ENCODE measurements at places on chromosomes 3 and 15.

GRCh38 chr3:81245043-81245442 is 516.4 kb downstream of the GBE1 start:
- no peak for DNase-seq

GRCh38 chr15:77097248-77097721 is 26.4 kb upstream of the TSPAN3 start:
- DNase-seq, result peak; percentile 27

DNA sequence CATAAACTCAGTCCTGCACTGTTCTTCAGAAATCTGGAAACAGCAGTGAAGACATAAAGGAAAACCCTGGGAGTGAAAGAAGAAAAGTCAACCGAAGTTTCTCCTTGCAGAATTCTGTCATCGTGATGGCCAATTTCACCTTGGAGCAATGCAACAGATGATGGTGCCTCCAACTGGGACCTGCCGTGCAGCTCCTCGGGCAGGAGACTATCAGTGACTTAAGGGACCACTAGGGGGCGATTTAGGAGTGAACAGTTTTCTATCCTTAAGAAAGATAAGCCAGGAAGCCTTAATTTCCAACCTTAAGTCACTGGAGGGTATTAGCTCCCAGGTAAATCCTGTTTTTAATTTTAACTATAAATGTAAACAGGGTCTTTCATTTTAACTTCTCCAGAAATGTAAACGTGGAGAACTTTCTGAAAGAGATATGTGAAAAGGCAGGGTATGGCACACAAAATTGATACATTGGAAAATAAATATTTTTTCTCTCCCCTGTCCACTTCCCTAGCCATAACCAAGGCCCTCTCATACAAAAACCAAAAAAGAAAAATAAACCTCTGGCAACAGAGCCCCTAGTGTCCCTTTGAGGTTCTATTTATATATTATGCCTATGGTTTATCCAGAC is 116.3 kb downstream of the PDZRN3 start:
- DNase-seq, result peak; percentile 83

- no peak for DNase-seq
Measured at GRCh38 chr3:14699643-14700042, 24.7 kb downstream of the C3orf20 start.

GRCh38 chr3:55333046-55333445 is 154.1 kb downstream of the WNT5A start:
- no peak for DNase-seq

DNA sequence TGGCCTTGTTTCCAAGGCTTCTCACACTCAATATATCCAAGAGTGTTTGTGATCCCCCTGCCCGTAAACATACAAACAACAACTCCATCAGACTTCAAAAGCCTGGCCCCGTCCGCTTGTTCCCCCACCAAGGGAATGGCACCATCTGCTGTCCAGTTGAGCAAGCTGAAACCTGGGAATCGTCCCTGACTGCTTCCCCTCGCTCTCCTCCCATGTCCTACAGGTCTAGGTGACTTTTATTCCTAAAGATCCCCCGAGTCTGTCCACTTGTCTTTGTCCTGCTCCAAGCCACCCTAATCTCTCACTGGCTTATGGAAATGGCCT is 27.9 kb upstream of the FAM174B start:
- peak; percentile 77 for DNase-seq

DNA sequence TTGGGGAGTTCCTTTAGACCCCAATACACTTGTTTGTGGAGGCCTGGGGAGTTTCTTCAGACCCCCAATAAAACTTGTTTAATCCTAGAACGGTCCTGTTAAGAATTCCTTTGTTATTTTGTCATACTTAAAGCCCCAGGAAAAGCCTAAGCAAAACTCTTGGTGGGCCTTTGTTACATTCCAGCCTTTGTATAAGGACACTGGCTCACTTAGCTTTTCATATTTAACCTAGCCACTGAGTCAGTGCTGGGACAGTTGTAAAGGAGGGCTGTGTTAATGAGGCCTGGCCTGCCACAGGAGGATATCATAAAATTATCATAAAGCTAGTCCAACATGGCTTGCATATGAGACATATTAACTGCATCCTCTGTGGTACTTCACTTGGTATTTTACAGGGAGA is 760.1 kb downstream of the ZNF385D start:
- no peak for DNase-seq

GRCh38 chr3:137925080-137925479 is 84.9 kb upstream of the CLDN18 start:
- DNase-seq, result no peak

DNA sequence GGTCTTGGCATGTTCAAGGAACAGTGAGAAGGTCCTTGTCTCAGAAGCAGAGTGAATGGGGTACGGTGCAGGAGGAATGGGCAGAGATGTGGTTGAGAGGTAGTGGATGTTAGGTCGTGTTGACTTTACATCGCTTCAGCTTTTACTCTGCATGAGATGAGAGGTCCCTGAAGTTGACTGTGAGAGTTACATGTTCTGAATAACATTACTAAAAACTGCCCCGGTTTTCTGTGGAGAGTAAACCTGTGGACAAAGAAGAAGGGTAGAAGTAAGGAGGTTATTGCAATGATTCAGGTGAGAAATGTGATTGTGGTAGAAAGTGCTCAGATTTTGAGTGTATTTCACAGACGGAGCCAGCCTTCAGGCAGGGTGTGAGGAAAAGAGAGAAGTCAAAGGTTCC is 105.6 kb downstream of the ARNT2 start:
- no peak for DNase-seq

DNA sequence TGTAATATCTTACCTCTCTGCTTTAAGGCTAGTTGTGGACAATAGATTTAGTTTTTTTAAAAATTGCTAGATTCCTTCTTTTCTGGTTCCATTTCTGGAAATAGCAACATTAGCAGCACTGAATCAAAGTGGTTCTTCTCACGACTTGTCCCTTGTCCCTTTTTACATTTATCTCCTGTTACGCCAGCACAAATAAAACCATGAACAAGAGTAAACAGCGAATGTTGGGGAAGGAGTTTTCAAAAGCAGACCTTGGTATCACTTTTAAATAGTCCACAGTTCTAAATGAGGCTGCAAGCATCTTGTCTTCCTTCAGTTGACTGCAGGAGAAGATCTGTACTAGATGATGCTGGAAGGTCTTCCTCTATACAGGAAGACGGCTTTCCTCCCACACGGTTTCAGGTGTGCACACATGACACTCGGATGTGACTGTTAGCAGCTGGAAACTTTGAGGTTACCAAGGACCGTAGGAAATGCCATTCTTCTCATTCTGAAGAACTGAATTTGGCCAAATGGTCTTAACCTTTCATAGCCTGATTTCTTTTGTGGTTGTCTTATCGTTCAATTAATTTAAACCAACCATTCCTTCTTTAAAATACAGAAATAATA is 251.0 kb upstream of the ICE2 start:
- no peak for DNase-seq

- DNase-seq, result peak; percentile 9
Measured at GRCh38 chr3:132161608-132162007, 126.8 kb upstream of the CPNE4 start.

- DNase-seq, result peak; percentile 22
Measured at GRCh38 chr3:30548600-30548999, 57.8 kb upstream of the TGFBR2 start.

- DNase-seq, result no peak
Measured at GRCh38 chr3:191975936-191976335, 515.0 kb downstream of the PYDC2 start.

DNA sequence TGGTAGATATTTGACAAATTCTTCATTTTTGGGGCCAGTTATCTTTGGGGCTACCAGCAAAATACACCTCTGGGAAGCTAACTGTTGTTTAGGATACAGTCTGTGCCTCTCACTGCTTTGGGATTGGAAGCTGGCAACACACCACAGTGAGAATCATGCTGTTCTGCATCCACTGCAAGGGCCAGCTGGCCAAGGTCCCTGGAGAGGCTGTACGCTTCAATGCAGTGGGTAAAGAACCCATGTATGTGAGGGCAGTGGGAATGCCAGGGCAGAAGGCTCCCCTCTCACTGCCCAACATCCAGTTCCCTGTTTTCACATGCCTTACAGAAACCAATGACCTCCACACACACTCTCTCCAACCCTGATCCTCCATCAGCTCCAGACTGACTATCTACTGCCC is 20.1 kb downstream of the ZDHHC3 start:
- DNase-seq, result no peak

- peak; percentile 80 for DNase-seq
Measured at GRCh38 chr3:50674349-50675178, at the start of gene DOCK3. TSS of gene DOCK3 (plus strand) at chr3:50674927. CDS start at chr3:50675264, 337 bp downstream.

DNA sequence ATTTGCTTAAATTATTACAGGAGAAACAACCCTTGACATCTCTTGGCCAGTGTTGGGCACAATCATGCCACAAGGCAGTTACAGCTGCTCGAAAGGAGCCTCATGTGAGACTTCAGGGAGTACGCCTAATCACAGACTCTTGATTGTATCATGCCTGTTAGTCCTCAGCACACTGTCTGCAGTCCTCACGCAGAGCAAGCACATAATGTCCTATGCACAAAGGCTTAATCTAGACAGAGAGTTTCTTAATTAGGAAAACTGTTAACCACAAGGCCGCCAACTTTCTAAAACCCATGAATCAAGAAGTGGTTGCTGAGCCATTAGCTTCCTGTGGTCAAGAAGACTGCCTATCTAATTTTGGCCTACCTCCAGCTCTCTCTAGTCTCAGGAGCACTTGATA is 172.0 kb downstream of the UNC13C start:
- peak; percentile 96 for DNase-seq

GRCh38 chr15:62445244-62445643 is 280.2 kb upstream of the C2CD4B start:
- DNase-seq, result no peak

- no peak for DNase-seq
Measured at GRCh38 chr3:197675951-197676350, 60.8 kb downstream of the RUBCN start.

GRCh38 chr3:107103786-107104185 is 273.5 kb upstream of the CCDC54 start:
- no peak for DNase-seq

GRCh38 chr3:121998030-121998580 is 23.9 kb downstream of the ILDR1 start:
- peak; percentile 80 for DNase-seq

GRCh38 chr15:90851940-90852339 is 16.4 kb upstream of the FURIN start:
- no peak for DNase-seq

GRCh38 chr3:153150991-153151390 is 11.0 kb upstream of the RAP2B start:
- peak; percentile 34 for DNase-seq

GRCh38 chr3:127929818-127930413 is 14.9 kb downstream of the KBTBD12 start:
- peak; percentile 27 for DNase-seq

- DNase-seq, result no peak
Measured at GRCh38 chr3:195907684-195907933, 742 bp downstream of the TNK2 start.

GRCh38 chr3:157297328-157297915 is 137.5 kb upstream of the CCNL1 start:
- no peak for DNase-seq

DNA sequence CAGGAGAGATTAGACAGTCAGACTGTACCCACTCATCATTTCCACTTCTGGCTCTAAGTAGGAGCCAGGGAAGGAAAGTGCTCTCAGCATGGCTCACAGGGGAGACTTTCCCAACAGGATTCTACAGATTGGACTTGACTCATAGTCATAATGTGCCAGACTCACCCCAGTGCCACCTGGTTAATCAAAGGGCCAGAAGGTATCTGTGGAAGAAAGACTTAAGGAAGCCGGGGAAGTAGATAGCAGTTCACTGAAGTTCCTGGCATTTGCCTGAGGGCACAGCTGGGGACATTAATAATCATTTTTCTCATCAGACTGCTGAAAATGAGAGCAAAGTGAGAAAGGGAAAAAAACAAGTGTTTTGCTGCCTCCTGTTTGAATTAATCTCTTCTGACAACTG is 717.5 kb downstream of the TUSC7 start:
- DNase-seq, result no peak

DNA sequence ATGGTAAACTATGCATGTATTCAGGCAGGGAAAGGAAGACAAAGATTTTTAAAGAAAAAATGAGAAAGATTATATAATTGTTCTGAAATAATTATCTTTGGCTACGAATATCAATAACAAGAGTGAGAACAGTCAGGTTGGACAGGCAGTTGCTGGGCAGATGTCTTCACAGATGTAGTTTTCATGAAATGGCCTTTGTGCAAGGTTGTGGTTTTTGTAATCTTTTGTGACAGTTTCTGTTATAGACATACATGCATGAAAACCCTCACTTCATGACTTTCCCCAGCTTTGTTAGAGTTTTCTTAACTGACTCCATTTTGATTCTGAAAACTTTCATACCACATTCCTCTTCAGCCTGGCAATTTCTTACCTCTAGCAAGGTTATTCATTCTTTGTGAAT is 34.9 kb upstream of the SLC25A36 start:
- DNase-seq, result peak; percentile 57

GRCh38 chr15:81098861-81099651 is 35.0 kb upstream of the CFAP161 start:
- DNase-seq, result peak; percentile 96

- no peak for DNase-seq
Measured at GRCh38 chr15:98923171-98923570, 84.4 kb downstream of the PGPEP1L start.

- no peak for DNase-seq
Measured at GRCh38 chr3:120820748-120821147, 78.2 kb downstream of the GTF2E1 start.

GRCh38 chr15:80585544-80586018 is 109.5 kb upstream of the ABHD17C start:
- no peak for DNase-seq

DNA sequence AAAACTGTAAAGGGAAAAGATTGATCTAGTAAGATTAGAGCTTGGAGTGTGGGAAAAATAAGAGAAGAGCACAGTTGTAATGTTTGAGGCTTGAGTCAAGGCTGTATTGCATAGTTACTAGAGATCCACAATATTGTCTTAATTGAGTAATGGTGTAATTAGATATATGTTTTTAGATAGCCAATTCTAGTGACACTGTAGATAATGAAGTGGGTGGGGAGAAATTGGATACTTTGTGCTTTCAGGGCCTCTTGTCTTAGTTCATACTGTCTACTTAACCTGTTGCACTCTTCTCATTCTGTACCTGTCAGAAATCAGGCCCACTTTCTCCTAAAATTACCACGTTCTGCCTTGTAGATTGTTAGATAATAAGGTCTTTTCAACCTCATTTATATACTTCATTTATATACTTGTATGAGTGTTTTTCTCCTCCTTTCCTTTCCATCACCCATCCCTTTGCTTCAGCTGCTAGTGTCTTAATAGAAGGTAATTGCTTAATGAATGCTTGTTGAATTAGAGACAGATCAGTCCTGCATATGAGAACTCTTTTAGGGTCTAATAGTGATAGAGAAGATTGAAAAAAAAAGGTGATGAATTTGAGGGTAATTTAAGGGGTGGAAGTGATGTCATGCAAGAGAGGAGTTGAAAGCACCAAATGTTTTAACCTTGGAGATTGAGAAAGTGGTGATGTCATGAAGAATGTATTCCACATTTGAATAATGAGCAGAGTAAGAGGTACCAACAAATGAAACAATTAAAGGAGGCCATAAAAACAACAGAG is 32.0 kb downstream of the PIK3CA start:
- no peak for DNase-seq

Measured in hematopoietic multipotent progenitor cell treated with erythropoietin and hydrocortisone succinate and interleukin-3 and kit ligand, for 4 days (in vitro differentiated cells).